ENCODE measurements at places on chromosomes 11 and 22.

GRCh38 chr11:69366591-69366990, 72.6 kb downstream of the MYEOV start:
- DNase-seq = no peak

DNA sequence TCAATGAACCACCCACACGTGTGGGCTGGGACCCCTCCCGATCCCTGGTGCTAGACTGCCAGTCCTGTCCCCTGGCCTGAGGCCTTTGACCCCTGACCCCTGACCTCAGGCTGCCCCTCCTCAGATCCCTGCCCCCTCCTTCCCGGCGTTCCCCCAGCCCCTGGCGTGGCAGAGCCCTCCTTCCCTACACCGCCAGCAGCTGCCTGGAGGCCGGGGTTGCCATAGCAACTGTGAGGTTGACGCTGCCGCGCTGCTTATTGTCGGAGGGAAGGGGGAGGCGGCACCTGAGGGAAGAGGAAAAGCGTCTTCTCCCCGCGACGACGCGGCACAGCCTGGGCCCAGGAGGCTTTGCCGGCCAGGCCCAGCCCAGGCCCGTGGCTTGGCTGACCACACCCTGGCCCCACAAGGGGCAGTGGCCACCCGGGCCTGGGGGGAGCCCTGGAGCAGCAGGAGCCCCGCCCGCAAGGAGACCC, 32.6 kb downstream of the SHANK3 start:
- peak; percentile 31 for DNase-seq

DNA sequence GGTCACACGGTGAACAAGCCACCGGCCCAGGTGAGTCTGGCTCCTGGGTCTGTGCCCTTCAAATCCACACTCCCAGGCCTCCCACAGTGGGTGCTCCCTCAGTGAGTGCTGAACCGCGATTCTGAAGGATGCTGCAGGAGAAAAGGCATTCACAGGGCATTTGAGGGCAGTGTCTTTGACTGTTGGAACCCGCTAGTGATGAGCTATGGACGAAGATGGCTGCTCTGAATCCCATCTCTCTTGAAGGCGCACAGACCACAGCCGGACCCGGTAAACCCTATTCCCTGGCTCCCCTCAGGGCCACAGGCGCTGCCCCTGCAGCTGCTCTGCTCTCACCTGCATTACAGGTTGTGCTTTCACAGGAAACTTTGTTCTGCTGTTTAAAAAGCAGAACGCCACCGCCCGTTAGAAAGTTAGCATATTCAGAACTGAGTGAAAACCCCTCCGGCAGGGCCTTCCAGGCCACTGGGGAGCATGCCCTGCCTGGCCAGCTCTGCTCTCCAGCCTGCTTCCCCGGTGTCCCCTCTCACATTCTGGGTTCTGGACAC, 3.2 kb downstream of the LRRC32 start:
- DNase-seq = no peak

DNA sequence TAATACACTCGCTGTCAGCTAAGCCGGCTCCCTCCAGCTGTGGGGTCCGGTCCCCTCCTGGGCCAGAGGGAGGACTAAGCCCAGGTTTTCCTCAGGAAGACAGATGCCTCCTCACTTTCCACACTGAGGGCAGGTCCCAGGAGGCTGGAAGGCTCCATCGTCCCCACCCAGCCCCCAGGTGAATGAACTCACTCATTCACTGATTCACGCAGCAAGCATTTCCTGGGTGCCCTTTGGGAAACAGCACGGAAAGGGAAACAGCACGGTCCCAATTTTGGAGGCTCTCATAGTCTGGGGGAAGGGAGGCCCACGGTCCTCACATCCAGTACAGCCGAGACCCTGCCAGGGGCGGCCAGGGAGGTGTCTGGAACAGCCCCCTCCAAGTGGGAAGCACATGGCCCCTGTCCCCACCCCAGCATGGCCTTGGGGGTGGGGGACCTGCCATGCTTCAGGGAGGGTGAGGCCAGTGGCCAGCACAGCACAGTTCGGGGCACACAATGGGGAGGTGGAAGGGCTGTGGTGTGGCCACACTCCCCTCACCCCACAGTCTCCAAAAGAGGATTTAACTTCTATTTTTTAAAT, 9.3 kb upstream of the TH start:
- DNase-seq = no peak

DNA sequence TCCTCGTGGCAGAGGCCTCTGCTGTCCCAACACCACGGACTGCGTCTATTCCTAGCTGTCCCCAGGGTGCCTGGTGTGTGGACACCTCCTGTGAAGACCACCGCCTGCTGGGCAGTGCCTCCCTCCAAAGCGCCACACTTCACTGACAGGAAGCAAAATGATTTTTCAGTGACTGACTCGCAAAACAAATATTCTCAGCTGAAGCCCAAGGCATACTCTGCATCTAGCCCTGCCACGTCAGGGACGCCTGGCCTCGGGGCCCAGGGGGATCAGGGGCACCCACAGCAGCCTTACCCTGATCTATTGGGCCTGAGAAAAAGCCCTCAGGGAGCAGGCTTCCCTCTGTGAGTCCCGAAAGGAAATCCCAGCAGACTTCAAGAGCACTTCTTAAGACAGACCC, 2.2 kb downstream of the BRD1 start:
- no peak for DNase-seq

DNA sequence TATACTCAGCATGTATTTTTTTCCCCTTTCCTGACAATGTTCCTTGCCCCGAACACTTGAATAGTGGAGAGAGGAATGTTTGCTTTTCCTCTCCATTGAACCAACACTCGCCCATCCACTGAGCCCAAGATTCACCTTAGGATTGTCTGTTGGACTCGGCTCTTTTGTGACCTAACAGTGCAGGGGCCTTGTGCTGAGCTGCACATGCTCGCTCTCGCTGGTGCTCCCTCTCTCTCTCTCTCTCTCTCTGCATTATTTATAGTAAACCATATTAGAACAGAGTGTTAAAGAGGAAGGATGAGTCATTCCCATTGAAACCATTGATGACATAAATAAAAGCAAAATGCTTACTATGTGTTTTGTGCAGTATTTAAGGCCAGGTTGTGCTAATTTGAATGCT, 20.7 kb downstream of the ZBTB16 start:
- DNase-seq = no peak

DNA sequence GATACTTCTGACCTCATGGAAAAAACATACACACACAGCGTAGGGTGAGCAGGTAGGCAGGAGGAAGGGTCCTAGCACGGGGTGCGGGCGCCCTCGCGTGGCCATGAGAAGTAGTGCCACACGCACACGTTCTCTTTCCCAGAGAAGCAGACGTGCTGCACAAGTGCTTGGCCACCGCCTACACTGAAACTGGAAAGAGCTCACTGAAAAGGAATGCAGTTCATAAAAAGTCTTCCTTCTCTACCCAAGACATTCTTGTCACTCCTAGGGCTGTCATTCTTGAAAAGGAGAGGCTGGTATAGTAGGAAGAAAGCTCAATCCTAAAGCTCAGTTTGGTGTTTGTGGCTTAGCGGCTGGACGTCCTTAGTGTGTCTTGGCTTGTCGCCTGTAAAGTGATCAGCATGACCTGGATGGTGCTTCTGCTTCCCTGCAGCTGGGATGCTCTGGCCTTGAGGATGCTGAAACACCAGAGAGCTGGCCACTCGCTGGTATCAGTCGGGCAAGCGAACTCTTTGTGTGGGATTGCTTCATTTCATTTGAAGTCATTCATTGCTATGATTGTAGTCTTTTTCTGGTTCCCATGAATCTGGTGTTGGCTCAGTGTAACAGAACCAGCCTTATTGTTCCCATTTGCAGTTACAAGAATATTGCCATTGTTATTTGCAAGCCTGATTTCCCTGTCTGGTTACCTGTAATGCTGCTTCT, 303.8 kb downstream of the NTM start:
- peak; percentile 93 for DNase-seq

- DNase-seq = no peak
These were observed 15.5 kb downstream of the RAB30 start for GRCh38 chr11:83056204-83056603.

DNA sequence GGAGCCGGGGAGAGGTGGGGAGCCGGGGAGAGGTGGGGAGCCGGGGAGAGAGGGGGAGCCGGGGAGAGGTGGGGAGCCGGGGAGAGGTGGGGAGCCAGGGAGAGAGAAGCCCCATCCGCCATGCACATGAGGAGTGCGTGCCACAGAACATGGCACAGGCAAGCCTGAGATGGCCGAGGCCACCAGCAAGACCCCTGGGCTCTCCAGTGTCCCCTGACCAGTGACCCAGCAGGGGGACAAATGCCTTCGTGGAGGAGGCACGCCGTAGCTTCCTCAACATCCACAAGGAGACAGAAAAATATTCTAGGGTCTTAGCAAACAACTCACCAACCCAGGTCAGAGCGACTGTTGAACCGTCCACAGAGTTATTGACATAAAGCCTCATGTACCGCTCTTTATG, 618.8 kb downstream of the TBC1D22A start:
- no peak for DNase-seq

- no peak for DNase-seq
These were observed 372.0 kb downstream of the ETS1 start for GRCh38 chr11:128215238-128215882.

DNA sequence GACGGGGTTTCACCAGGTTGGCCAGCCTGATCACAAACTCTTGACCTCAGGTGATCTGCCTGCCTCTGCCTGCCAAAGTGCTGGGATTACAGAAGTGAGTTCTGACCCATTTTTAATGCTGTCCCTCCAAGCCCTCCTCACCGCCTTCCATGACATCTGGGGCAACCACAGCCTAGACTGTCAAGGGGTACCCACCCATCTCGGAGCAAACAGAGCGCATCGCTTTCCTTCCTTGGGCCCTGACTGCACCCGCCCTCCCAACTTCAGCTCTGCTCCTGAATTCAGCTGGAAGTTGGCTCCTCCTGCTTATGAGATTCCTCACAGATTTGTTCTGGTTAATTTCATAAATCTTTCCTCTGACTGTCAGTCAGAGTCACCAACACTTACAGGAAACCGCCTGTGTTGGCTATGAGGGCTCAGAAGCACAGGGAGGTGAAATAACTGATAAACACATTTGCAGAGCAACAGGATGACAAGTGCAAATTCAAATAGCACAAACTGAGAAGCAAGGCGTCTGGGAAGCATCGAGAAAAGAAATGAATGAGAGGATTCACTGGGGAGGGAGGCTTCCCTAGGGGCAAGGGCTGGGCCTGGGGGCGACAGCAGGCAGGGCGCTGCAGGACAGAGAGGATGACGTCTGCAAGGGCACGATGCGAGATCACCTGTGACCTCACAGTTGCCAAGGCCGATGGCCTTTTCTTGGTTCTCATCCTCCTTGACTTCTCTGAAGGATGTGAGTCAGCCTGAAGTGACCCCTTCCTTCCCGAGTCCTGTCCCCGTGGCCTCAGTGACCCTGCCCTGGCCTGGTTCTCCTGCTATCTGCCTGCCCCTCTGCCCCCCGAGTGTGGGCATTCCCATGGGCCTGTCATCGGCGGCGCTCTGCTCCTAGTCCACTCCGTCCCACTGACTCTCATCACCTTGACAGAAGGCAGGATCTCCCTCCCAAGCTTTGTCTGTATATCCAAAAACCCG, 6.1 kb downstream of the IFT27 start:
- no peak for DNase-seq

DNA sequence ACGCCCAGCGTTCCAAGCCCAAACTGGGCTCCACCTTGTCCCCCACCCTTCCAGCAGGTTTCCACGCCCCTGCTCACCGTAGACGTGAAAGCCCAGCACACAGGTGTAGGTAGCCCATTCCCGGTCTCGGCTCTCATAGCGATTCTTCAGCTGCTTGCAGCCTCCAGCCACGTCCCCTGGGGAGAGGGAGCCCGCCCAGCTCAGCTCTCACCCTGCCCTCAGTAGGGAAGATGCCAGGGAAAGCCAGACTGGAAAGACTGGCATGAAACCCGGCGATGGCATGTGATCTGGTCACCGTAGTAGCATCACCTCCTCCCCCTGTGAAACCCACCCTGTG, 1.4 kb upstream of the MTA2 start:
- no peak for DNase-seq

GRCh38 chr11:117906710-117907109, 22.5 kb downstream of the TMPRSS13 start:
- no peak for DNase-seq

- no peak for DNase-seq
These were observed 593.7 kb upstream of the LUZP2 start for GRCh38 chr11:23903044-23903704.

DNA sequence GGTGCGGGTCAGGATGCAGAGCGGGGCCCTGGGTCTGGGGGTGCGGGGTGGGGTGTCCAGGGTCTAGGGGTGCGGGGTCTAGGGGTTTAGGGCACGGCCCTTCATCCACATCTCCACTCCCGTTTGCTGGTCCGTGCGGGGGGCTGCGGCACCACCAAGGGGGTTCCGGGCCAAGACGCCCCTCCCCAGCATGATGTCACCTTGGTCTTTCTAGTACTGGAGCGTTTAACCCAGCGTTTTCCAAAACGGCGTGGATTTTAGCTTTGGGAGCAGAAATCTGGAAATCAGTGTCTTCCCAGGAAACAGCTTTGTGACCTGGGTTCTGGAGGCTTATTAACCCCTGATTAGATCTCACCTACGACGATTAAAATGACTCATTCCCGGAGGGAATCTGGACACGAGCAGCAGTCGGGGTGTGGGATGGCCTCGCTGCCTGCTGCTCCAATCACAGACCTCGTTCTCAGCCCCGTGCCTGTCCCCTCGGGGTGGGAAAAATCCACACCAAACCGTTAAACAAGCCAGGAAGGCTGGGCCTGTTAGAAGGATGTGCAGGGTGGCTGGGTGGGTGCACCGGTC, 759 bp downstream of the AP2A2 start:
- peak; percentile 77 for DNase-seq

DNA sequence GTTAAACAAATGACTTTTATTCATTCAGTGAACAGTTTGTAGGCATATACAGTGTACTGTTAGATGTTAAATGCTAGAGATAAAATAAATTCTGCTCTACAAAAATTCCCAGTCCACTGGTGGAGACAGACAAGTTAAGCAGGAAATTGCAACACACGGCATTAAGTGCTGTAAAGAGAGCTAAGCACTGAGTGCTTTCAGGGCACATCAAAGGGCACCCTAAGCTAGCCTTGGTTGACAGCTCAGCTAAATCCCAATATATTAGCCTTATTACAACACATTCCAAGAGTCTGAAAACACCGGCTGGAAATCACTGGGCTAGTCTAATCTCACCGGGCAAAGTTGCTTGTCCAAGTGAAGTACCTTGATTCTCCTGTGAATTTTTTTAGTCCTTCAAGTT, 55.1 kb downstream of the NOX4 start:
- DNase-seq = no peak

DNA sequence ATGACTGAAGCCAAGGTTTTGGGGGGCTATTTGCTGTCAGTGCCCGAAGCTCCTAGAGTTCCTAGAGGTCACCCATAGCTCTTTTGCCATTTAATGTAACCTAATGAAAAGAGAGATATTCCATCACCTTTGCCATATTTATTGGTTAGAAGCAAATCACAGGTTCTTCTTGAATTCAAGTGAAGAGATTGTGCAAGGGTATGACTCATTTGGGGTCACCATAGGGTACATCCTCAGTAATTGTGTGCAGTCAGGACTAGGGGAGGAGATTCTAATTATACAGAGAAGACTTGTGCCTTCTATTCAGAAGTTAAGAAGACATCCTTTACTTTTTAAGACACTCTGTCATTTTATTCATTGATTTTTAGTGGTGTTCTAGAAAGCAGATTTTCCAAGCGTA, 6.9 kb upstream of the PRAME start:
- DNase-seq = no peak

- DNase-seq = peak; percentile 81
These were observed 2.1 kb downstream of the CCDC88B start for GRCh38 chr11:64341851-64342791.

Data from spinal cord (tissue), 10 donors.